Activated T-helper 1 cell treated with anti-CD3 and anti-CD28 coated beads, Interleukin-2, amount 50 U/mL, for 16 hours (primary cell): ENCODE measurements at places on chromosomes 16 and 17.

- DNase-seq: no peak
Observed at GRCh38 chr16:83917152-83918120, 18.5 kb downstream of the MLYCD start.

- DNase-seq: no peak
Observed at GRCh38 chr16:87491522-87492290, 1.1 kb downstream of the ZCCHC14 start.

DNA sequence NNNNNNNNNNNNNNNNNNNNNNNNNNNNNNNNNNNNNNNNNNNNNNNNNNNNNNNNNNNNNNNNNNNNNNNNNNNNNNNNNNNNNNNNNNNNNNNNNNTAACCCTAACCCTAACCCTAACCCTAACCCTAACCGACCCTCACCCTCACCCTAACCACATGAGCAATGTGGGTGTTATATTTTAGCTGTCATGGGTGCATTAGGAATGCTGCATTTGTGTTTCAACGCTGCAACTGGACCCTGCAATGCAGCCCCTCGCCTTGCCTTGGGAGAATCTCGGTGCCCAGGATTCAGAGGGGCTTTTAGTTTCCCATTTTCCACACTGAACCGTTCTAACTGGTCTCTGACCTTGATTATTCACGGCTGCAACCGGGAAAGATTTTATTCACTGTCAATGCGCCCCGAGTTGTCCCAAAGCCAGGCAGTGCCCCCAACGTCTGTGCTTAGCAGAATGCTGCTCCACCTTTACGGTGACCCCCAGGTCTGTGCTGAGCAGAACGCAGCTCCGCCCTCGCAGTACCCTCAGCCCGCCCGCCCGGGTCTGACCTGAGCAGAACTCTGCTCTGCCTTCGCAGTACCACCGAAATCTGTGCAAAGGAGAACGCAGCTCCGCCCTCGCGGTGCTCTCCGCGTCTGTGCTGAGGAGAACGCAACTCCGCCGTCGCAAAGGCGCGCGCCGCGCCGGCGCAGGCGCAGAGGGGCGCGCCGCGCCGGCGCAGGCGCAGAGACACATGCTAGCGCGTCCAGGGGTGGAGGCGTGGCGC lies 43.3 kb downstream of the POLR3K start:
- no peak for DNase-seq

DNA sequence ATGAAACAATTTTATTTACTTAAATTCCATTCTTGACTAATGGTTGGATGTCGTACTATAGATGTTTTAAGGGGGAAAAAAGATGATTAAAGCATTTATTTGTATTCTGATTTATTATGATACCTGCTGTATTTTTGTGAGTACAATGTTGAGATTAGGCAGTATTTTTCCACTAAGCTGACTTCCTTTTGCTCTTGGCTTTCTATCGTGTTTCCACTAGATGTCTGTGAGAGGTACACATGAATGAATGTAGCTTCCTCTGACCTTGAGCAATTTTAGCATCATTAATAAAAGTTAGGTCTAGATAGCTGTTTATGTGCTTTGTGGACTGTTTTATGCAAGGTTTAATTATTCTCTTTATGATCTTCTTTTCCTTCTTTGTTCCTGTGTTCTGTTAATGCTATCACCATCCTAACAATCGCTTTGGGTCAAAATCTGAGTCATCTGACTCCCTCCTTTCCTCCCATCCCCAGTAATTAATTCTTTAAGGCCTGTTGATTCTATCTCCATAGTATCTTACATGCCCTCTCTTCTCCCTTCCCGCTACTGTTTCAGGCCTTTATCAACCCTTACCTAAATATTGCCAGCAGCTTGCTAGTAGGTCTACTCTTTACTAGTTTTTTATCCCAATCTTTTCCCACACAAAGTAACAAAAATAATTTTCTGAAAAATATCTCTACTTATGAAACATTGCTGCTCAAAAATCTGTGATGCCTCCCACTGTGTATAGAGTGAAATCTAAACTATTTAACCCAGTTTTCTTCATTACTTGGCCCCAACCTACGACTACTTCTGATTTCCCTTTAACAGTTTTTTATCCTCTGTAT lies 76.0 kb downstream of the VMP1 start:
- DNase-seq: no peak
